Activated naive CD4-positive, alpha-beta T cell treated with anti-CD3 and anti-CD28 coated beads, Interleukin-2, amount 50 U/mL, for 72 hours (primary cell): ENCODE measurements at places on chromosomes 7 and 10. TPM values are rescaled to one million over a fixed set of nuclear protein-coding genes. Genes with fewer than 3 reads are reported as not detected.

The EBLN1 gene
- not detected for total RNA-seq

The FRAT2 gene
- 6.9 TPM for total RNA-seq

The FBXL15 gene
- 27.4 TPM for total RNA-seq

The AS3MT gene
- total RNA-seq: not detected

The XRCC2 gene
- total RNA-seq: 26.2 TPM
